ENCODE measurements at places on chromosomes 5 and 9. TPM values are rescaled to one million over a fixed set of nuclear protein-coding genes. Genes with fewer than 3 reads are reported as not detected.

Gene CCDC171
- total RNA-seq: 1.5 TPM

Gene ACSL6
- 0.18 TPM for total RNA-seq

Gene BOD1
- total RNA-seq: 86.1 TPM

Gene NKD2
- 12.3 TPM for total RNA-seq

Gene TBC1D9B
- 131 TPM for total RNA-seq

Gene ZDHHC21
- total RNA-seq: 3.4 TPM

Gene ENTREP1
- 0.13 TPM for total RNA-seq

- DNase-seq: no peak
These were observed 3.1 kb upstream of the DBH start for GRCh38 chr9:133632806-133633680.

- no peak for DNase-seq
These were observed 37.5 kb upstream of the IQGAP2 start for GRCh38 chr5:76365561-76365960.
